ENCODE measurements at places on chromosomes 16 and 17. TPM values are rescaled to one million over a fixed set of nuclear protein-coding genes. Genes with fewer than 3 reads are reported as not detected.

The ZPBP2 gene
- not detected for total RNA-seq

The HP gene
- total RNA-seq, result not detected

The ABCC12 gene
- not detected for total RNA-seq

The FNDC8 gene
- not detected for total RNA-seq

The PROCA1 gene
- 5.9 TPM for total RNA-seq

The CNEP1R1 gene
- total RNA-seq, result 24.1 TPM

The HEATR9 gene
- total RNA-seq, result not detected

The TGFB1I1 gene
- 0.38 TPM for total RNA-seq

The EPN3 gene
- total RNA-seq, result 0.11 TPM

The VMO1 gene
- 0.55 TPM for total RNA-seq

GRCh38 chr17:69714669-69715068, 300.2 kb downstream of the MAP2K6 start:
- no peak for DNase-seq

DNA sequence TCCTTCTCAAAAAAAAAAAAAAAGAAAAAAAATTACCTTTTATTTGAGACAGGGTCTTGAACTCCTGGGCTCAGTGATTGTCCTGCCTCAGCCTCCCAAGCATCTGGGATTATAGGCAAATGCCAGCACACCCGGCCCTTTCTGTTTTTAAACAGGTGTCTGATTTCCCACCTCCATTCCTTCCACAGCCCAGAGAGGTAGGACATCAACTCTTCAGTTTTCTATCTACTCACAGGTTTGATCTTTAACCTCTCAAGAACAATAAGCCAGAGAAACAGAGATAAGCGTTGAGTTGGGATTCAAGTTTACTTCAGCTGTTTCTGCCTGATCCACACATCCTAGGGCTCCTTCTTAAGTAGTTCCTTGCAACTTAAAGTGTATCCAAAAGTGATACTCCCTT, 41.5 kb upstream of the TEX2 start:
- DNase-seq, result no peak

DNA sequence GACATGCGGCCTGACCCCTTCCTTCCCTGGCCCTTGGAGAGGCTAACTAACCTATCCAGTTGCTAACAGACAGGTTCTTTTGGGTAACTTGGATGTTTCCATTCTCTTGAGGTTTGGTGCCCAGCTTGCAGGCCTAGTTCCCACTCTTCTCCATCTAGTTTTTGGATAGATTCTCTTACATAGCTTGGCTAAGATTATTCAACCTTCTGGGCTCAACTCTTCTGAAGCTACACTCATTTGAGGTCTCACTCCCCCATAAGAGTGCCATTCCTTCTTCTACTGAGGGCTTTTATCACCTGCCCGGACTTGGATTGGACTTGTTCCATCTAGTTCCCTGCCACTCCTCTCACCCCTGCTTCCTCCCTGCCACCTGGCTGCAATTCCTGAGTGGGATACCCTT, 44.1 kb upstream of the MARCHF10 start:
- DNase-seq, result no peak

- no peak for DNase-seq
These were observed 25.0 kb downstream of the MRC2 start for GRCh38 chr17:62652251-62653001.

DNA sequence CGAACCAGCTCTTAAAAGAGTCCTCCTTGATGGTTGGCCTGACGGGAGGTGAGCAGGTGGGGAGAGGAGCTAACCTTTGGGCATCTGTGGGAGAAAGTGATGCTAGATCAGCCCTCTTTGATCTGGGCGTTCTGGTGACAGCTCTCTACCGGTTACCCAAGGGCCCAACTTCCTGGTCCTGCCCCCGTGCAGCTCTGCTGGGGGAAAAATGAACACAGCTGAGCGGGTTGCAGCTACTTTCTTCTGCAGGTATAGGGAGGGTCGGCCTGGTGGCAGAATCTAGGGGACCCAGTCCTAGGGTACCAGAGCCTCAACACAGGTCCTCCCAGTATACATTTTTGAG, 2.9 kb downstream of the SHISA9 start:
- DNase-seq, result peak; percentile 13

DNA sequence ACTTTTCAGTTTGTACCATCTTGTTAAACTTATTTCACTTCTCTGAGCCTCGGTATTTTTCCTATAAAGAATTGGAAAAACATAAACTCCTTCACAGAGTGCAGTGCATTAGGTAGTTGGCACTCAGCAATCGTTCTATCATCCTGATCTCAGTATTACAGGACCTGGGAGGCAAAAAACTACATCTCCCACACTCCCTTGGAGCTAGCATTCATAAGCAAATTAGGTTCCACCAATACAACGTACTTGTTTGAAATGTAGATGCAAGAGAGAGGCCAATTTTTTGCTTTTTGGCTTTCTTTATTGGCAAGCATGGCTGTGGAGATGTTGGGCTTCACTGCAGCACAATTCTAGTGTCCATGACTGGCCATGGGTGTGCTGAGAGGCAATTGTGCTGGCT, 285.2 kb downstream of the CA10 start:
- DNase-seq, result no peak

DNA sequence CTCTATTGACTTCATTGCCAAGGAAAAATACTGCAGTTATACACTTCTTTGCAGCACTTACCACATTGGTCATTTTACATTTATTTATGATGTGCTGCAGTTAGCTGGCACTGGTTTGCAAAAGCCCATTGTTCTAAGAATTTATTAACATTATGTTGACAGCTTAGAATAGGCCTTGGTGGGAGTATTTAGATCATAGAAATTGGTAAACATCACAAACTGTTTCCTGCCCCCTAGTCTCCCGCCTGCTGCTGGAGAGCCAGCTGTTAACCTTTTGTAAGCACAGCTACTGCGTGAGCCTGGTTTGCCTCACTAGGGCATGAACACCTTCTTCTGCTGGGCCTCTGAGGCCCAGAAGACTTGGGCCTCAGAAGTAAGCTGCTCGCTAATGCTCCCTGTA, 651.4 kb upstream of the GOT2 start:
- DNase-seq, result no peak

GRCh38 chr16:11080327-11080967, 136.1 kb downstream of the CLEC16A start:
- DNase-seq, result no peak

GRCh38 chr17:12230481-12231354, 210.0 kb downstream of the MAP2K4 start:
- DNase-seq, result no peak

- no peak for DNase-seq
These were observed 53.9 kb downstream of the PLCG2 start for GRCh38 chr16:81832801-81833547.

- peak; percentile 55 for DNase-seq
These were observed 121.7 kb downstream of the MYO1D start for GRCh38 chr17:32755045-32755805.

DNA sequence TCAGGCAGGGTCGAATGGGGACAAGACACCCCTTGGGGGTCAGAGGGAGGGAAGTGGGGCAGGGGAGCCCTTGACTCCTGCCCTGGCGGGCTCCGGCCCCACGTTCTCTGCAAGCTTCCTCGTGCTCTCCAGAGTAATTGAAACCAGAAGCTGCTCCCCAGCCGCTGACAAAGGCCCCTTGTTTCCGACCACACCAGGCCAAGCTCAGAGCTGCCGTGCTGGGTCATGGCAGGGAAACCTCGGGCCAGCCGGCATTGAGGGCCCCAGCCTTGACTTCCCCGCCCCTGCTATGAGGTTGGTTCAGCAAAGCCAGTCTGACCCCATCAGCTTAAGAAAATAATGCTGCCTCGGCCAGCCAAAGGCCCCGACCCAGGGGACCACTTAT, 43.3 kb downstream of the TIMM22 start:
- DNase-seq, result no peak

DNA sequence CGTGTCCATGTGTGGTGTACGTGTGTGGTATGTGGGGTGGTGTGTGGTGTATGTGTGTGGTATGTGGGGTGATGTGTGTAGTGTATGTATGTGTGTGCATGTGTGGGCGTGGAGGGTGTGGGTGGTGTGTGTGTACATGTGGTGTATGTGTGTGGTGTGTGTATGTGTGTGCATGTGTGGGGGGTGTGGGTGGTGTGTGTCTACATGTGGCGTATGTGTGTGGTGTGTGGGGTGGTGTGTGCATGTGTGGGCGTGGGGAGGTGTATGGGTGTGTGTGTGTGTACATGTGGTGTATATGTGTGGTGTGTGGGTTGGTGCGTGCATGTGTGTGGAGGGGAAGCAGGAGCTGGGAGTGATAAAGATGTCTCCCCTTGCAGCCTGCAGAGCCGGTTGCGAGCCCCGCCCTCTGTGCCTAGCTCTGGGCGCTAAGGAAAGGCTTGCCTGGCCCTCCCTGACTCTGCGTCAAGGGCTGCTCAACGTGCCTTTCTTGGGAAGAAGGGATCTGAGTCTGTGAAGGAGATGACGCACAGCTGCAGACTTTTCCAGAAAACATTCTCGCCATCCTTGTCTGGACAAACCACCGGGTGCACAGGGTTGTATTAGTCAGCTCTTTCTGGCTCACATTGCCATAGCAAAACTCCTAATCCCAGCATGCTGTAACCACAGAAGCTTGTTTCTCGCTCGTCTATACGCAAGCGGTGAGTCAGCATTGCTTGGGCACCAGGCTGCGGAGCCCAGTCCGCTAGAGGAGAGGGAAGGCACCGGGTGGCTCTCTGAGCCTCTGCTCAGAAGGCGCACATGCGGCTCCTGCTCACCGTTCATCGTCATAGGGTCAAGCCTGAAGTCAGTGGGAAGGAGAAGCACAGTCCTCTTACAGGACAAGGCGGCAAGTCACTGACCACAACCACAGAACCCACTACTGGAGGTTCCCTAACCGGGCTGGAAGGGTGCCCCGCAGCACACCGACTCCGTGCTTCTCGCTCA, 2.0 kb upstream of the CD300H start:
- DNase-seq, result no peak

DNA sequence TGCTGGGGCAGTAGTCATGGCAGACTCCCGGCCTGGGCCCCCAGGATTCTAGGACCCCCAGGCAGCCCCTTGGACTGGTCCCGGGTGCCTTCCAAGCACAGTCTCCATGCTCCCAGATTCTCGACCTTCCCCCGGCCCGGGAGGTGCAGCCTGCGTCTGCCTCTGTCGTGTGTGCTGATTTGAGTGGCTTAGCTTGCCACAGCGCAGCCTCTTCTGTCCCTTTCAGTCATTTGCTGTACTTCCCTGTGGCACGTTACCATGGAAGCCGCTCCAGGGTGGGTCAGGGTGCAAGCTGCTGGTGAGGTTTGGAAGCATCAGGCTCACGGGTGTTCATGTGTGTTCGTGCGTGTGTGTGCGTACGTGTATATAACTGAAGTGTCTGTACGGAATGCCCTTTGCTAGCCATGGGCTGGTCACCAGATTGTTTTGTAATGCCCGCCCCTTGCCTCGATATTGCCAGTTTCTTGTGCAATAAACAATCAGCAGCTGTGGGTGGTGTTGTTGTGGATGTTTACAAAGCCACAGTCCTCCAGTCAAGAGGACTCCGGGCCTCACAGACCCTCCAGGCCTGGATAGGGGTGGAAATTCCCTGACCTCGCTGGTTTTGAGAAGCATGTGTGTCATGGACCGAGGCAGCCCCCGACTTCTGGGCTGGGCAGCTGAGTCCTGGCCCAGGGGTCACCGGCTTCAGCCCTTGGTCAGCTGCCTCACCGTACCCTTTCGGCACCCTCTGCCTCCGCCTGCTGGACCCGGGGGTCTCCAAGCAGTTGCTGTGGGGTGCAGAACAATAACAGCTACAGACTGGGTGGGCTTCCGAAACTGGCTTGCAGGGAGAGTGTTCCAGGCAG, 9.7 kb upstream of the CLEC18A start:
- no peak for DNase-seq

DNA sequence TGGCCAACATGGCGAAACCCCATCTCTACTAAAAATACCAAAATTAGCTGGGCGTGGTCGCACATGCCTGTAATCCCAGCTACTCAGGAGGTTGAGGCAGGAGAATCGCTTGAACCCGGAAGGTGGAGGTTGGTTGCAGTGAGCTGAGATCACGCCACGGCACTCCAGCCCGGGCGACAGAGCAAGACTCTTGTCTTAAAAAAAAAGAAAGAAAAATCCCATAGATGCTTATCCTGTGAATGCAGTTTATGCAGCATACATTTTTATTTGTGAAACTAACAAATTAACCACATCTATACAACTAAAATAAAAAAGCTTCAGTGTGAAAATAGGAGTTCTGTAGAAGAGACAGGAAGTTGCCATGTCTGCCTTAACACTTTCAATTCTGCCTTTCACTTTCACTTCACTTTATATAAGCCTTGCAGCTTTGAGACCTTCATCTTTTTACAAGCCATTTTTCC, 7.1 kb downstream of the IGSF6 start:
- DNase-seq, result peak; percentile 86

- no peak for DNase-seq
These were observed 38.9 kb downstream of the LMF1 start for GRCh38 chr16:931626-932500.

DNA sequence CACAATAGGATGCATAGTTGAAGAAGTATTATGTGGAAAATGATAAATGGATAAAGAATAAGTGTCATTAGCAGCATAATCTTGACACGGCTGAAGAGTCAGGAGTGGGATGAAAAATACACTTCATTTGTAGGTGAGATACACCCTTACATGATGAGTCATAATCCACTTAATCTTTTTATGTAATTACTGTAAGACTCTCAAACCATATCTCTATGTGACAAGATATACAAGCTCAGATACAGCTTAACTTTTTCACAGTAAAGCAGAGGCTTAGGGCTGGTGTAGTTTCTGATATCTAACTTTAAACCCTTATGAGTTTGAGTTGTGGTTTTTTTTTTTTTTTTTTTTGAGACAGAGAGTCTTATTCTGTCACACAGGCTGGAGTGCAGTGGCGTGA, 101.2 kb downstream of the FTO start:
- no peak for DNase-seq

- DNase-seq, result no peak
These were observed 43.7 kb downstream of the SEC14L1 start for GRCh38 chr17:77184474-77184873.

DNA sequence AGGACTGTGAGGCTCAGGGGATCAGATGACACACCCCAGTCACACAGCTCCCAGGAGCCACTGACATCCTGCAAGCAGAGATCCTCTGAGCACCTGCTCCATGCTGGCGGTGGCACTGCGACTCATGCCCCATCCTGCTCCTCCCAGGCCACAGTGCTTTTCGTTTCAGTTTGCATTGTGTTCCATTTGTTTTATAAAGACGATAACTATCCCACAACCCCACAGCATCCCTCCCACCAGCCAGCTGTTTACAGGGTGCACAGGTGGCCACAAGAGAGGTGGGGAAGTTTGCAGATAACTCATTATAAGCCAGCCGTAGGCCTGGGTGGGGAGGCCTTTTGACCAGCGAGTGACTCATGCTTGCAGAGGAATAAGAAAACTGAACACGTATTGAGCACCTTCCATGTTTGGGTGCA, 28.2 kb downstream of the BCO1 start:
- no peak for DNase-seq

GRCh38 chr16:47160422-47160821, 16.7 kb upstream of the NETO2 start:
- DNase-seq, result no peak

GRCh38 chr17:78343543-78344201, 16.2 kb downstream of the SOCS3 start:
- peak; percentile 79 for DNase-seq

All from OCI-LY7 (cell line).